Frontal cortex (tissue), 4 donors: ENCODE measurements at places on chromosomes 1 and 21. TPM values are rescaled to one million over a fixed set of nuclear protein-coding genes. Genes with fewer than 3 reads are reported as not detected.

DNA sequence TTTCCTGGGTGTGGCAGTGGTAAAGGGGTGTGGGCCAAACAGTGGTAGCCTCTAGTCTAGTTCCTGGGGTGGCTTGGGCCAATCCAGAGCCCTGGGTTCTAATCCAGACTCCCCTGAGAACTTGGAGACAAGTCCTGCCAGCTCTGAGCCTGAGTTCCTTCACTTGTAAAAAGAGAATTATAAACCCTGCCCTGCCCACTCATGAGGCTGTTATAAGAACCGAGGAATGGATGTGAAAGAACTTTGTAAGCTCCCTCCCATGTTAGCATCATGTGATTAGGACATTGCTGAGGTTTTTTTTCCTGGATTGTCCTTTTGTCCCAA, 131.0 kb downstream of the RRAGC start:
- no peak for DNase-seq

SPSB1 gene
- 2.9 TPM for total RNA-seq

GRCh38 chr1:156503698-156504437, 3.3 kb upstream of the MEF2D start:
- no peak for DNase-seq

CEP104 gene
- 21.6 TPM for total RNA-seq

DNA sequence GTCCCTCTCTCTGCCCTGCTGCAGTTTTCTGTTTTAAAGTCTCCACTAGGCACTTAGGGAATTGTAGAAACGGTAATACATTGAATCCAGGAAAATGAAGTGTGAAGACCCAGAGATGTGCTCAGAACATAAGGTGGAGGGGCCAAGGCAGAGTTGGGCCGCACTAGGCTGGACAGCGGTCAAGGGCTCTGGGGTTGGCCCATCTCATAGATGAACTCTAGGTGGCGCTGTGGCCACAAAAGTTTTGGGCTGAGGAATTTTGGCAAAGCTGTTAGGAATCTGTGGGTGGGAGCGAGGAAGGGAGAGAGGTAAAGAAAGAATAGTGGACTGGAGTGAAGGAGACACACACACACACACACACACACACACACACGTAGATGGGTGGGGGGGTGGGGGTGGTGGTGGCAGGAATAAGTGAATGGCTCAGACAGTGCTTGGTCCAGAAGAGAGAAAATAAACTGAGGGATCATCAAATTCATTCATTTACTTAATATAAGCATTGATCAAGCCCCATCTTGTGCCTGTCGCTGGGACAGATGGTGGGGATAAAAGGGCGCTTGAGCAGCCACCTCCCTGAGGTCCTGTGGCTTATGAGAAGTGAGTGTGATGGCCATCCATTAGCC, 258.5 kb downstream of the TRABD2B start:
- DNase-seq = peak; percentile 35

GRCh38 chr1:54302951-54303843, 103.0 kb downstream of the SSBP3 start:
- no peak for DNase-seq

DNA sequence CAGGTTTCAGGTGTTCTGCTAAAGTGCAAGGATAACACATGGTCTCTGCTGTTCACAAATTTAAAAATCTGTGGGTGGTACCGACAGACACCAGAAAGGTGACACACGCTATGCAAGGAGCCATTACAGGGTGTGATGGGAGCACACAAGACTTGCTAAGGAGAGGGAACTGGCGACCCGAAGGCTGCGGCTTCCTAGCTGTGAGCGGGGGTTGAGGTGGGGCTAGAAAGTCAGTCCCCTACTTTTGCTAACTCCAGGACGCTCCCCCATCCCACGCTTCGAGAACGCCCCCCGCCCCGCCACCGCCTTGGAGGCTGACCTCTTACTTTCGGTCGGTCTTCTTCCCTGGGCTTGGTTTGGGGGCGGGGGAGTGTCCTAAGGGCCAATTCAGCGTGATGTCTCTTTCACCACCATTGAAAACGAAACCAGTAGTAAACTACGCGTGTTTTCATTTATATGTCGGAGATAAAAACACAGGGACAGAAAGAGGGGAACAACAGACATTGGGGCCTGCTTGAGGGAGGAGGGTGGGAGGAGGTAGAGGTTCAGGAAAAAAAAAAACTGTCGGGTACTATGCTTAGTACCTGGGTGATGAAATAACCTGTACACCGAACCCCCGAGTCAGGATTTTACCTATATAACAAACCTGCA, 1.1 kb downstream of the CKS1B start:
- DNase-seq = no peak

GRCh38 chr1:59752556-59753414, 62.0 kb upstream of the HOOK1 start:
- DNase-seq = no peak

SUSD4 gene
- 16.7 TPM for total RNA-seq
